HEK293T (cell line): ENCODE measurements at places on chromosomes 3 and 15.

- no peak for DNase-seq
Measured at GRCh38 chr3:33173103-33173502, 45.5 kb downstream of the SUSD5 start.

DNA sequence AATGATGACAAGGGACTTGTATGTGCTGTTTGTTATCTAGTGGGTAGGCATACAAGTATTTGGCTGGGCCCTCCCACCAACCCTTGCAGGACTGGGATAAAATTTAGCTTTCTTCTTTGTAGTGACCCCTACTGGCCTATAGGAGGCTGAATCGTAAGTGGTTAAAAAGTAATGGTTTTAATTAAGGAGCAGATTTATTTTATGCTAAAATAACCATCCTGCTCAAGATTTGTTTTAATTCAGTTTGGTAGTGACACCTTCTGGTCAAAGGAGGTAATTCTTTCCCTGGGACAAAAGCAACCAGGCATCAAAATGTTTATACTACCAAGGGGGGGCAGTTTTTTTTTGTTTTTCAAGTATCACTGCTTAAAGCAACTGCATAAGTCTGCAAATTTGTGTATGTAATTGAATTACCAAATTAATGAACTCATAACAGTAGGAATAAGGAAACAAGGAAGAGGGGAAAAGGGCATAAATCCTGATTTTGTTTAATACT, 70.7 kb downstream of the TOP2B start:
- peak; percentile 48 for DNase-seq

- no peak for DNase-seq
Measured at GRCh38 chr3:194357681-194358080, 6.6 kb upstream of the CPN2 start.

DNA sequence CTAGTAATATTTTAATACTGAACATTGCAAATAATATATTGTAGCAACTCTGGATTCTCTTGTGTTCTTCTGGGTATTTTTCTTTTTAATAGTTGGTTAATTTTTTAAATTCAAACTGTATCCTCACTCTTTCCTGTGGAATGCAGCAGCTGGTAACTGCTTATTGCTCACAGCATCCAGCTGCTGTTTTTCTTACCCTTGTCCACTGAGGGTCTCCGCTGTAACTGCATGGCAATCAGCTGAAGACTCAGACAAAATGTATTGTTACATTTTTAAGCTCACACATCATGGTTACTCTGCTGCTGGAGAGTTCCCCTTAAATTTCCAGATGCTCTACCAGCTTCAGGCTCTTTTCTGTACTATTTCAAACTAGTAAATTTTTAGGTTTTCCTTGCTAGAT, 227.6 kb downstream of the MBNL1 start:
- DNase-seq: no peak

DNA sequence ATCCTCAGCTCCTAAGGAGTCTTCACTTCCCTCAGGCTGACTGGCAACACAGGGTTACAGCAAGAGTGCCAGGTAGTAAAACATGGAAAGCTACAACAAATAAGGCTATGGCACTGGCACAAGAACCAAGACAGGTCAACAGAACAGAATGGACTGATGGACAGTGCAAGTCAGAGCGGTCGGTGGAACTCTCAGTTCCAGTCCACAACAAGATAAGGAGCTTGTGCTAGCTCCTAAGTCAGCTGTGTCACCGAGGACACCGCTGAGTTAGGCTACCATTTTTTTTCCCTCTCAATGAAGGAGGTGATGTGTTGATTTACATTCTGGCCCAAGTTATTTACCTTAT, 55.9 kb upstream of the LIMD1 start:
- no peak for DNase-seq

DNA sequence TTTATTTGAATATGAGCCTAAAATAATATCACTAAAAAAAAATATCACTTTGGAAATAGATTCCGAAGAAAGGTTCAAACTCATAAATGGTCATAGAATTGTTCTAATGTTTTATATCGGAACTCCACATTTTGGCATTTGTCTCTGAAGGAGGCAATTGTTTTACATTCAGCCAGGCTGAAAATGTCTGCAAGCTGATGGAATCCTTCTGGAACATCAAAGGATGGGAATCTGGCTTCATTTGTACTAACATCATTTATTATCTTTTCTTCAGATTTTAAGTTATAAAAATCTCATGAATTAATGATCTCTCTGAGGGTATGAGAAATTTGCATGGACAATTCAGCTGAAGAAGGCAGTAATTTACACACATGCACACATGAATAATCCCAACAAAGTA, 251.4 kb upstream of the RGMA start:
- no peak for DNase-seq

DNA sequence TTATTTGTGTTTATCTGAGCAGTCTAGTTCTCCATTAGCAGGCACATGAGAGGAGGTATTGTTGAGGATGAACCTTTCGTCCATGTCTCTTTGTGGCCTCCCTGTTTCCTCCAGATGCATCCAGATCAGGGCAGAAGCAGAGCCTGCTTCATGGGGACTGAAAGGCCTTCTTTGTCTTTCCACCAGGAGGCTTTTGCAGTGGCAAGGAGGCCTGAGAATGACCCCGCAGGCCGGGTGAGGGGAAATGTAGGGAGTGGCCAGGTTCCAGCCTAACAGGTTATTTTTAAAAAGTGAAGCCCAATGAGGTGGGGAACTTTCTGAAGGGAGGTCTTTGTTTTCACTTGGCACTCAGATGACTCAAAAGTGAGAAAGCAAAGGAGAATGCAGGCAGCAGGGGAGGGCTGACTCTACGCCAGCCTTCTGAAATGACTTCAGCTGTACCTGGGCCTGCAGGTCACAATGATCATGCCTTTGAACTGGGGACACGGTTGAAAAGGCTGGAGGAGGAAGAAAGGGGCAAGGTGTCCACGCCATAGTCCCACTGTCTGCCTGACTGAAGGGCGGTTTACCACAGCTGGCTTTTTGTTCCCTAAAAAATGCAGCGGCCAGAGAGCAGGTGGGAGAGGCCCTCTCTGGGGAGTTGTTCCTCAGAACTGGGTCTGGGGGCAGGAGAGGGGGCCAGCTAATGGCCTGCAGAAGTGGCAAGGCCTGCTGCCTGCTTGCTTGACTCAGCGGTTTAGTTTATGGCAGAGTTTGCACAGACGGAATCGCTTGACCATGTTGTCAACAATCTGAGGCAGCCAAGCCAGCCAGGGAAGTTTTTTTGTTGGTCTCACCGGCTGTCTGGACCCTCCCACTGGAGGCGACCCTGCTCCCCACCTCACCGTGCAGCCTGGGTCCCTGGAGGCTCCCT, 28.7 kb downstream of the CMTM7 start:
- no peak for DNase-seq

- no peak for DNase-seq
Measured at GRCh38 chr3:171342200-171342599, 118.0 kb downstream of the TNIK start.

- DNase-seq: no peak
Measured at GRCh38 chr3:129590215-129590614, 16.3 kb downstream of the PLXND1 start.

GRCh38 chr15:90686435-90687218, 30.5 kb upstream of the BLM start:
- DNase-seq: no peak

- no peak for DNase-seq
Measured at GRCh38 chr3:27431116-27431515, 53.1 kb downstream of the SLC4A7 start.

GRCh38 chr3:124861041-124861440, 26.1 kb downstream of the ITGB5 start:
- DNase-seq: no peak

- DNase-seq: peak; percentile 82
Measured at GRCh38 chr15:66670762-66671580, 31.1 kb upstream of the SMAD6 start.

- DNase-seq: no peak
Measured at GRCh38 chr3:47907784-47908183, 104.8 kb downstream of the DHX30 start.

DNA sequence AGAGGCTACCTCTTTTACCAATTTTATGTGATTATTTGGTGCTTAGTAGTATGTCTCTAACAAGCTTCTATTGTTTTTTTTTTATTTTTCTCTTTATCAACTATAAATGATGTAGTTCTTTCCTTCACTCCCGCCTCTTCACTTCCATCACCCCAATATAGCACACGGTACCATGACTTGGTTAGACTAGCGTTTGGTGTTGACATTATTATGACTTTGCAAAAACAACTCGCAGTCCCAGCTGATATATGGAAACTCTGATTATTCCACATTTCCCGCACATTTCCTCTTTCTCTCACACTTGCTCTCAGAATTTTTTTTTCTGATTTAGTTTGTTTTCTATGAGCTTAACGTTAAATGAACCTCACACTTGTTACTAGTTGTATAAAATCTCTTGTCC, 162.2 kb downstream of the GREM1 start:
- no peak for DNase-seq

- DNase-seq: no peak
Measured at GRCh38 chr3:43906849-43907507, 216.2 kb downstream of the ABHD5 start.

DNA sequence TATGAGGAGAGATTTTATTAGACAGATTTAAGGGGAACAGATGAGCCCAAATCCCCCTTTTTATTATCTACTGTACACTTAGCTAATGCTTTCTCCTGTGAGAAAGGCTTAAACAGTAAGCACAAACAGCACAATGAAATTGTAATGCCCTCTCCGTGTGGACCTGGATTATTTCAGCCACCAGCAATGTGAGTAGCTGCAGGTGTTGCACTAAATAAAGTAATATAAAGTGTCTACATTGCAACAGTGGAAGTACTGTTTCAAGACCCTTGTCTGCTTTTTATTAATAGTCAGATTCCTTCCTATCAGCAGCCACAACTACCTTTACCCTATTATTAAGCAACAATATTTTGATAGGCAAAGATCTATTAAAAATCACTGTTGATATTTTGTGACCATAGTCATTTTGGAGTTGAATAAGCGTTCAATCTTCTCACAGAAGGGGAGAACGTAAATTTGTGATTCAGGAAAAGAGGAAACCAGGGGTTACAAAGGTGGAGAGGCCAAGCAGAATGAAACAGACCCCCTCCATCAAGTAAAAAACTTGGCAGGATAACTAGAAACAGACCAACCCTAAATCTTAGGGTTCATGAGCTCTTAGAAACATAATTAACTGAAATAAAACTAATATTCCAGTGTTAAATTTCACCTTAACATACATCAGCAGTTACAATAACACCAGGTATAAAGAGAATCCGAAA, 422.6 kb downstream of the MECOM start:
- DNase-seq: no peak

GRCh38 chr3:185789891-185790830, 34.7 kb downstream of the IGF2BP2 start:
- no peak for DNase-seq

- no peak for DNase-seq
Measured at GRCh38 chr3:185585518-185585858, 607 bp upstream of the SENP2 start.

GRCh38 chr3:163043074-163043473, 1546.5 kb downstream of the OTOL1 start:
- DNase-seq: peak; percentile 9
